ENCODE measurements at places on chromosomes 1 and 21. TPM values are rescaled to one million over a fixed set of nuclear protein-coding genes. Genes with fewer than 3 reads are reported as not detected.

DNA sequence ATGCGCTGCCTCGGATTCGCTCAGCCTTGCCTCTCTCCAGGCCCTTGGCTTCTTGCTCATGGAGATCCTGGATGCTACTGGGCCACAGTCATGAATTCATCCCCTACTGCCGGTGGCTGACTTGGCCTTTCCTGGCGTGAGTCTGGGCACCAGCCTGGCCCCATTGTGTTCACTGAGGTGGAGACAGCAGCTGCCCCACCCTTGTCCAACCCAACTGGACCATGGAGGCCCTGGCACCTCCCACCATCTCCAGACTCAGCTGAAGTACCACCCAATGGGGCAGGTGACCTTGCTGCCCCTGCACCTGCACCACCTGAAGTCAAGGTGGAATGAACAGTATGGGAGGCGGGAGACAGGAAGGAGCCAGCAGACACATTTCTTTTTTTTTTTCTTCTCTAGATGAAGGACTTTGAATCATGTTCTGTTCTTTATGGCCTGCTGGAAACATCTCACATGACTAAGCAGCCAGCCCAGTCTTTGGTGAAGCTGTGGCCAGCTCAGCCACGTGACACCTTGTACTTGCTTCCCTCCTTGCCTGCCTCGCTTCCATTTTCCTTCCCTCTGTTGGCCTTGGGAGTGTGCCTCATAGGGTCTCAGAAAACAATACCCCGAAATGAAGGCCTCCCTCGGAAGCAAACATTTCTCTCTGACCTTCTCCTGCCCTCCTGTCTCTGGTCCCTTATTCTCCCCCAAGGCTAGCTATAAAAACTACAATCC, 3.8 kb upstream of the SLC30A2 start:
- H3K27me3 ChIP-seq, result peaks cover 10% of the 10 kb centered on the region
- H3K4me3 ChIP-seq, result no peak overlapping the region
- H3K36me3 ChIP-seq, result no peaks in the 10 kb centered on the region
- no peak for DNase-seq

DNA sequence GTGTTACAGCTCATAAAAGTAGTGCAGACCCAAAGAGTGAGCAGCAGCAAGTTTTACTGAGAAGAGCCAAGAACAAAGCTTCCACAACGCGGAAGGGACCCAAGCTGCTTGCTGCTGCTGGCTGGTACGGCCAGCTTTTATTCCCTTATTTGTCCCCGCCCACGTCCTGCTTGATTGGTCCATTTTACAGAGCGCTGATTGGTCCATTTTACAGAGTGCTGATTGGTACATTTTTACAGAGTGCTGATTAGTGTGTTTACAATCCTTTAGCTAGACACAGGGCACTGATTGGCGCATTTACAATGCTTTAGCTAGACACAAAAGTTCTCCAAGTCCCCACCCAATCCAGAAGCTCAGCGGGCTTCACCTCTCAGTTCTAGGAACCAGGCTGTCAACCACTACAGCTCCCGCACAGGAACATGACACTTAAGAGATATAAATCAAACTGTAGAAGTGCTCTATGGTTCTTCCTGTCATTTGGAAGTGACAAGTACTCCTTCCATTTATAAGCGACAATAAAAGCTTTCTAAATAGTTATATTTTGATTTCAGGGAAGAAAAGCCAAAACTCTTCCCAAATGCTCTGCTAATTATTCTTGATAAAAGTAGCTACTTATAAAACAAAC, 28.5 kb downstream of the RNF115 start:
- no peak overlapping the region for H3K27ac ChIP-seq
- H3K4me1 ChIP-seq, result no peaks in the 10 kb centered on the region
- no peak overlapping the region for H3K4me3 ChIP-seq
- no peaks in the 10 kb centered on the region for H3K36me3 ChIP-seq
- H3K27me3 ChIP-seq, result no peaks in the 10 kb centered on the region
- DNase-seq, result no peak

GRCh38 chr1:97820470-97821188, 100.2 kb downstream of the DPYD start:
- no peak overlapping the region for H3K27ac ChIP-seq
- H3K4me1 ChIP-seq, result no peaks in the 10 kb centered on the region
- H3K36me3 ChIP-seq, result no peaks in the 10 kb centered on the region

HAX1 gene
- 37.5 TPM for total RNA-seq

DNA sequence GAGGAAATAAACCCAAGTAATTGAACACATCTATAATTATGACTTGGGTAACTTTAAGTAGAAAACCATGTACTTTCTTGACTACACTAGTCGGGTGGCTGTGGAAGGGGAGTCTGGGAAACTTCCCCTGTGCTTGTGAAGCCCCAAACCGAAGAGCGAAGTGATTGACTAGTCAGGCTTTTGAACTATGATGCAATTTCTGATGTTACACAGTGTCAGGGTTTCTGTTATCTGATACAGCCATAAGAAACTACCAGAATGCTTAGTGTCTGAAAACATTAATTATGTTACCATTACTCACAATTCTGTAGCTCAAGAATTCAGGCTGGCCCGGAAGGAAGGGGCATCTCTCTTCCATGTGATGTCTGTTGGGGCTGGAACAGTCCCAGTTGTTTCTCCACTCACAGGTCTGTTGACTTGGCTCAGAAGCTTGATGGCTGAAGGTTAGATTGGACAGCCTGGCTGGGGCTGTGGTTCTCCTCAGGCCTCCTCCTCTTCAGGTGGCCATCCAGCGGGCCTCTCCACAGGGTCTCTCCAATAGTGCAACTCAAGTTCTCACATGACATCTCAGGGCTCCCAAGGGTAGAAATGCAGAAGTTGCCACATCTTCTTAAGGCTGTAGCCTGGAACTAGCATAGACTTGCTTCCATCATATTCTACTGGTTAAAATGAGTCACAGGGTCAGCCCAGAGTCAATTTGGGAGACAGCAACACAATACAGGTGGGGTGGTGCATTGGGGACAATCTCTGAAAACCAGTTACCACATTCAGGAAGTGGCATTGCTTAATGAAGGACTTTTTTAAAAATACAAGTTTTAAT, 8.3 kb upstream of the C8B start:
- no peak overlapping the region for H3K4me3 ChIP-seq
- DNase-seq, result no peak
- H3K4me1 ChIP-seq, result peaks cover 2% of the 10 kb centered on the region
- no peaks in the 10 kb centered on the region for H3K36me3 ChIP-seq
- no peaks in the 10 kb centered on the region for H3K27me3 ChIP-seq

DNASE2B gene
- total RNA-seq, result not detected

FOXD2 gene
- 0.05 TPM for total RNA-seq

DNA sequence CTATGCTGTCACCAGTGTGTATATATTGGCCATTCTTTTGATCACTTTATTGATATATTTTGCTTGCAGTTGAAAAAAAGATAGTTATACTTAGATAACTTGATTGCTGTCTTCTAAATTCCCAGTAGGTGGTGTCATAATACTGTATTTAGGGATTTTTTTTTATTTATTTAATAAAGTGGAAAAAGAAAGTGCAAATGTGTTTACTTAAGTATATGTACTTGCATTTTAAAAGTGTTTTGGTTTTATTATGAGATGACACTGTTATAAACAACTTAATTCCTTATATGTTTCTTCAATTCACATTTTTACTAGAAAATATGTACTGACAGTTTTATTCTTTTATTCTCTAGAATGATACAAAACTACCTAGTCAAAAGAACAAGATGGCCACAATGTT, 164.8 kb downstream of the USP25 start:
- no peak overlapping the region for H3K4me3 ChIP-seq
- H3K4me1 ChIP-seq, result no peaks in the 10 kb centered on the region
- no peak overlapping the region for H3K27ac ChIP-seq

GRCh38 chr1:2016123-2016522, 3.0 kb upstream of the GABRD start:
- no peak overlapping the region for H3K4me3 ChIP-seq
- no peak overlapping the region for H3K27ac ChIP-seq
- no peak for DNase-seq
- no peaks in the 10 kb centered on the region for H3K4me1 ChIP-seq

DNA sequence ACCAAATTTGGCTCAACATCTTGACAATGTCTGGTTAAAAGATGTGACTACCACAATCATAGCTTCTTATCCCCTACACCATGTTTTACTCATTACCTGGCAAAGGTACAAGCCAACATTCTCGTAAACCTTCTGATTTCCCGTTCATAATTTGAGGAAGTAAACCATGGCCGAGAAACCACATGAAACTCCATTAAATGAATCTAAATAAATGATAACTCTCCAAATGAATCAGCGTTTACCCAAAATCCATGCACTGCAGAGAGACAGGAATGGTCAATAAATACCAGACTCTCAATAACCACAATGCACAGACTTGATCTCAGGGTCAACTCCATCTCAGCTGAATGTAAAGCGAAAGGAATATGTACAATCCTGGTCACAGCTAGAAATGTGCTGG, 125.2 kb downstream of the TYW3 start:
- H3K36me3 ChIP-seq, result no peaks in the 10 kb centered on the region
- H3K4me3 ChIP-seq, result no peak overlapping the region
- no peaks in the 10 kb centered on the region for H3K4me1 ChIP-seq
- H3K27ac ChIP-seq, result no peak overlapping the region
- no peak for DNase-seq

CELA3A gene
- 0.23 TPM for total RNA-seq

DNA sequence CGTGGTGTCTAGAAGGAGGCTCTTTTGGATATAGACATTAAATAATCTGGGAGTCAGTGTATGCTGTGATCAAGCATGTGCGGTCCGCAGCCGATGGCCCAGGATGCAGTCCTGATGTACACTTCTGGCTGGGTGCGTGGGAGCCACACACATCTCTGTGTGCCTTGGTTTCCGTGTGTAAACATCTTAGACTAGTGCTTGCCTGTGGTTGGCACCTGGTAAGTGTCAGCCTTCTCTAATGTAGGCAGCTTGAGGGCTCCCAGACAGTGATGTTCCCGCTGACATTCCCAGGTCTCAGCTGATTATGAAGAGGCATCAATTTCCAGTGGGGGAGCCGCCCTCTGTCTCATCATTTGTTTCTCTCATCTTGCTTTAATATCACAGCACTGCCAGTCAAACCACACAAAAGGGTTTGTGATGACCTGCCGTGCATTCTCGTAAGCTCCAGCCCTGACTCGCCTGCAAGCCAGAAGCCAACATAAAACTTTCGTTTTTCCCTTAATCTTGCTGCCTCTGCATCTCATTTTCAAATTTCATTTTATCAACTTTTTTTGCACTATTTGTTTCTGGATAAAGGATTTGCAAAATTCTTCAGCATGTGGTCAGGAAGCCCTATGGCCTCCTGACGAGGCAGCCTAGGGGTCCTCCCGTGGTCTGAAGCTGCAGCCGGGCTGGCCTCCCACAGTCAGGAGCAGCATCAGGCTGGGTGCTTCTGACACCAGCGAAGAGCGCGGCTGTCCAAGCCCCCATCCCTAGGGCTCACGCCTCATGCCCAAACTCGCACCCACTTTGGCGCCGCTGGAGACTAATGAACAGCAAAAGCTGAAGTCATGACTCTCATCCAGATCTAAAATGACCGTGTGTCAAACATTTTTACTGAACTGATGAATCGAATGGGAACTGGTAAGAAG, 28.1 kb downstream of the PDE9A start:
- H3K36me3 ChIP-seq, result no peaks in the 10 kb centered on the region
- no peak overlapping the region for H3K27ac ChIP-seq
- no peaks in the 10 kb centered on the region for H3K27me3 ChIP-seq
- H3K4me1 ChIP-seq, result no peaks in the 10 kb centered on the region

- no peaks in the 10 kb centered on the region for H3K27me3 ChIP-seq
- peaks cover 24% of the 10 kb centered on the region for H3K4me1 ChIP-seq
- no peaks in the 10 kb centered on the region for H3K36me3 ChIP-seq
- H3K27ac ChIP-seq, result peak overlapping the region; percentile 71
- no peak overlapping the region for H3K4me3 ChIP-seq
Measured at GRCh38 chr1:54580856-54581550, 33.0 kb downstream of the ACOT11 start.

LCA5L gene
- 0.19 TPM for total RNA-seq

FNDC5 gene
- total RNA-seq, result 10.5 TPM

EPB41 gene
- total RNA-seq, result 189 TPM

GRCh38 chr1:228372183-228373003, 34.2 kb downstream of the TRIM11 start:
- no peaks in the 10 kb centered on the region for H3K36me3 ChIP-seq
- no peaks in the 10 kb centered on the region for H3K4me1 ChIP-seq

ZNF496 gene
- 7.5 TPM for total RNA-seq

- no peaks in the 10 kb centered on the region for H3K36me3 ChIP-seq
- H3K4me1 ChIP-seq, result peaks cover 23% of the 10 kb centered on the region
- DNase-seq, result peak; percentile 71
- H3K27me3 ChIP-seq, result no peaks in the 10 kb centered on the region
- no peak overlapping the region for H3K27ac ChIP-seq
Measured at GRCh38 chr1:46179138-46180081, 3.1 kb upstream of the P3R3URF start.

DNA sequence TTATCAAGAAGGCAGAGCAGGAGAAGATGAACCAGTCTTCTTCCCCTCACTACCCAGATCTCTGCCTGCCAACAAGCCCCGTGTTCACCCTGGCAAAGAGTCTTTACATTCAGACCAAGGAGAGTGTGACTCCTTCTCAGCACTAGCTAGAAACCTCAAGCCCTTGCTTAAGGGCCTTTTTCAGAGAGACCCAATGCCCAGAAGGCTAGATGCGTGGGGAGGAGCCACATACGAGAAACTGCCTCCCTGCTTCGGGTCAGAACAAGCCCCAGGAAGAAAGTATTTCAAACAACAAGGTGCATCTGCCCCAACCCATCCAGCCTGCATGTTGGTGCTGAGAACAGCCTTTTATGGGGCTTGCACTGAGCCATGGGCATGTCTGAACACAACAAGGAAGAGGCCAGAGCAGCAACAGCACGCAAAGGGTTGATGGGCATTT, 152.7 kb upstream of the CAMK1G start:
- no peak for DNase-seq
- H3K4me3 ChIP-seq, result no peak overlapping the region
- peaks cover 11% of the 10 kb centered on the region for H3K27me3 ChIP-seq
- H3K36me3 ChIP-seq, result no peaks in the 10 kb centered on the region
- H3K4me1 ChIP-seq, result no peaks in the 10 kb centered on the region

DNA sequence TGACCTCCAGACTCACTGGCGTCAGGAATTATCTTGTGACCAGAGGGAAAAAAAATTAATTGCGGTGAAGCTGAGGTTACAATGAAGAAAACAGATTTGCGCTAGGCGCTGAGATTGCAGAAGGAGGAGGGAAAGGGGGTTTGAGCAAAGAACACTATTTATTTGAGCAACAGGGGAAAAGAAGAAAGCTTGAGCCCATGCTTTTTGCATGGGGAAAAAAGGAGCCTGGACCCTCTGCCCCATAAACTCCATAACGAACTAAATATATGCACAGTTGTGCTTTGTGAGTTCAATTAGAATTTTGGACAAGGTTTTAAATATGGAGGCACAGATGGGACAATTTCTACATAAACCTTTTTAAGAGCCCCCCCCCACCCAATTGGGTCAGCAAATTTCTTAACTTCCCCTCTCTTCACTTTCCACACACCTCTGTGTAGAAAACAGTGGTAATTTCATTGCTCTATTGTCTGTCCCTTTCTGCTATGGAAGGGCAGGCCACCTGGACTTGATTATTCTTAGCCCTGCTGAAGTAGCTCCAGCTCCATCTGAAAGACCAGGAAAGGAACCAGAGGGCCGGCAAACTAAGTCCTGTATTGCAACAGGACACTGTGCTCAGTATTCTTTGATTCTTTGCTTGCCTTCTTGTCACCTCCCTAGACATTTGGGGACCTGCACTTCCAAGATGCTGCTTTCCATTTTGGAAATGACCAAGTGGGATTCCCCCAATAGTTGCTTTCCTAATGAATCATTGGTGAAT, 862 bp upstream of the ID3 start:
- no peaks in the 10 kb centered on the region for H3K27me3 ChIP-seq
- no peak for DNase-seq
- H3K4me1 ChIP-seq, result peaks cover 2% of the 10 kb centered on the region
- H3K36me3 ChIP-seq, result no peaks in the 10 kb centered on the region
- peak overlapping the region; percentile 67 for H3K4me3 ChIP-seq

- H3K4me1 ChIP-seq, result no peaks in the 10 kb centered on the region
- H3K27me3 ChIP-seq, result peaks cover 2% of the 10 kb centered on the region
- no peak for DNase-seq
- no peak overlapping the region for H3K27ac ChIP-seq
- H3K4me3 ChIP-seq, result no peak overlapping the region
Measured at GRCh38 chr1:37137014-37137413, 102.7 kb upstream of the GRIK3 start.

Data from liver (tissue), 10 donors.